ENCODE measurements at places on chromosomes 4 and X.

DNA sequence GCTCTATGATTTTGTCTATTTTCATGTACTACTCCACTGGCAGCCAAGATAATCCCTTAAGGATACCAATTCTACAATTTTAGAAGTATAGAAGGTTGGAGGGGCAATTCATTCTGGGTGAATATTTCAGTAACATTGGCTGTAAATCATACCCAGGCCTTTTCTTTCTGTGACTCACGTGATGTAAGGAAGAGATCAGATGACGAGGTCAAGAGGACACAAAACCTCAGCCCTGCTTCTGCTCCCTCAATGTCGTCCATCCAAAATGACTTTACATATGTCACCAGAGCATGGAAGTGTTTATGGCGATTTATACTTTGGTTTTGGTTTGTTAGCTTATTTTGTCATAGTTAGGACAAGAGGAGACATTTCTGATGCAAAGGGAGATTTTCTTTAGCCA lies 70.7 kb upstream of the SLC4A4 start:
- DNase-seq: no peak

- DNase-seq: no peak
These were observed 44.5 kb upstream of the SLC4A4 start for GRCh38 chr4:71294301-71294700.

GRCh38 chr4:140595065-140595464 lies 26.3 kb upstream of the UCP1 start:
- peak; percentile 67 for DNase-seq

DNA sequence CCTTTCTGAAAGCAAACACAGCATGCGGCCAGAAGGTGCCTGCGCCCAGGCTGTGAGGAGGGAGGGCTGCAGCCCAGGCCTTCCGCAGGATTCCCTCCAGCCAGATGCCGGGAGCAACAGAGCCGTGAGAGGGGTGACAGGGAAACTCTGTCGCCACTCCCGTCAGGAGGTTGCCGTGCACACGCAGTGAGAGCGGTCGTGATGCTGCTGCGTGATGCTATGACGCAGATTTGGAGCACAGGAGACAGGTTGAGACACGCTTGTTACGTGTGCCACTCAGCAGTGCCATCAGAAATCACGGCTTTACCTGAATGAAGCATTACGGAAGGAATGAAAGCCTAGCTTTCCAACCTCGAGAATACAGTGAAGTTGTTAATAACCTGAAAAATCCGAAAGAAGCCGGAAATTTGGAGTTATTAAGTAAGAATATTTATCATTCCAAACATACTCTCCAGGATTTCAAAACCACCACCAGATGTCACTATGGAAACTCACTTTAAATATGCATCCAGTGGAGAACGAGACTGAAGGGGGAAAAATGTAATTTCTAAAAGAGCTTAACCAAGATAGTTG lies 54.4 kb downstream of the FAT1 start:
- no peak for DNase-seq

DNA sequence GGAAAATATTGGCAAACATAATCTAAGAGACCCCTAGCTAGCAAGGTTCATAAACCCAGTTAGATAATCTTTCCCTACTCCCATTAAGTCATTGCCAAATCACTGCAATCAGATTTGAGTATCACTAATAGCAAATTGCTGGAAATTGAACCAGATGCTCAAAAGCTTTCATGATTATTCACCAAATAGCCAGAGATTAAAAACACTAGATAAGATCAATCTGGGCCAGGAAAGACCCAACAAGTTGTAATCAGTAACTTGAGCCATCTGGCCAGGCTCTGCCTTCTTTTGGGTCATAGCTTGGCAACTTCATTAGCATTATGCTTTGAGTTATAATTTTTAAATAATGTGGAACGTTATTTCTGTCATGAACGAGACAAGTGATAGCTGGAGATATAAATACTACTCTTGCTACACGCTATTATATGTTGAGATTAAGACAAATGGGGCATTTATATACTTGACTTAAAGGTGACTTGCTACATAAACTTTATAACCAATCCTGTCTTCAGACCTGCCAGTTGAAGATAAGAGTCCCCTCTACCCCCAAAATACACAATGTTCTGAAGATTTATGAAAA lies 196.6 kb upstream of the EDNRA start:
- DNase-seq: no peak

- DNase-seq: no peak
These were observed 73.8 kb downstream of the FAM184B start for GRCh38 chr4:17707671-17708070.

DNA sequence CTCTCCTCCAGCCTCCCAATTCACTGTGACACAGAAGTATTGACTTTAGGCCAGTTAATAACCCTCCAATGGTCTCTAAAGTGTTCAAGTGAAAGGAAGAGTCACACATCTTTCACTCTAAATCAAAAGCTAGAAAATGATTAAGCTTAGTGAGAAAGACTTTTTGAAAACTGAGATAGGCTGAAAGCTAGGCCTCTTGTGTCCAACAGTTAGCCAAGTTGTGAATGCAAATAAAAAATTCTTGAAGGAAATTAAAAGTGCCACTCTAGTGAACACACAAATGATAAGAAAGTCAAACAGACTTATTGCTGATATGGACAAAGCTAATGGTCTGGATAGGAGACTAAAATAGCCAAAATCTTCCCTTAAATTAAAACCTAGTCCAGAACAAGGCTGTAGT lies 687.2 kb downstream of the TRIML1 start:
- no peak for DNase-seq

DNA sequence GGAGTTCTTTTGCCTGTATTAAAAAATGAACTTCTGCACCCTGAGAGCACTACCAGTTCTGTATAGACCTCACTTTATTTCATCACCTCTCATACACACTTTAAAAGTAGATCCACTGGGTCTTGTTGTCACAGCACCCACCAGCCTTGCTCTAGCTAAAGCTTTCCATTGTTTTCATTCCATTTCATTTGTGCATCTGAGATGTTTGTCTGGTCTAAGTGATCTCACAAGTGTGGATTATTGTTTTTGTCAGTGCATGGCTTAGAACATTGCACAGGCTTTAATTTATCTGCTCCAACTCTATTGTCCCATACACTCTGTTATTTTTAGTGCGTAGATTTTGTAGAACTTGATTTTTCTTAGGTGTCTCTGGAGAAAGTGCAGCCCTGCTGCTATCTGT lies 1157.5 kb upstream of the PABPC4L start:
- DNase-seq: peak; percentile 53
